Osteoblast (primary cell): ENCODE measurements at places on chromosomes 16 and 17. TPM values are rescaled to one million over a fixed set of nuclear protein-coding genes. Genes with fewer than 3 reads are reported as not detected.

- no peaks in the 10 kb centered on the region for H3K27me3 ChIP-seq
- no peaks in the 10 kb centered on the region for H3K4me1 ChIP-seq
- DNase-seq = no peak
- H3K4me3 ChIP-seq = no peak overlapping the region
- H3K36me3 ChIP-seq = no peaks in the 10 kb centered on the region
These were observed 464.7 kb upstream of the TOM1L1 start for GRCh38 chr17:54435966-54436365.

- H3K4me1 ChIP-seq = peaks cover 5% of the 10 kb centered on the region
- H3K4me3 ChIP-seq = no peak overlapping the region
- H3K27me3 ChIP-seq = peaks cover 3% of the 10 kb centered on the region
- no peak overlapping the region for H3K27ac ChIP-seq
- no peaks in the 10 kb centered on the region for H3K36me3 ChIP-seq
These were observed 330.3 kb upstream of the XYLT1 start for GRCh38 chr16:17801068-17801467.

The MRC2 gene
- total RNA-seq = 443 and 552 TPM in 2 replicates

DNA sequence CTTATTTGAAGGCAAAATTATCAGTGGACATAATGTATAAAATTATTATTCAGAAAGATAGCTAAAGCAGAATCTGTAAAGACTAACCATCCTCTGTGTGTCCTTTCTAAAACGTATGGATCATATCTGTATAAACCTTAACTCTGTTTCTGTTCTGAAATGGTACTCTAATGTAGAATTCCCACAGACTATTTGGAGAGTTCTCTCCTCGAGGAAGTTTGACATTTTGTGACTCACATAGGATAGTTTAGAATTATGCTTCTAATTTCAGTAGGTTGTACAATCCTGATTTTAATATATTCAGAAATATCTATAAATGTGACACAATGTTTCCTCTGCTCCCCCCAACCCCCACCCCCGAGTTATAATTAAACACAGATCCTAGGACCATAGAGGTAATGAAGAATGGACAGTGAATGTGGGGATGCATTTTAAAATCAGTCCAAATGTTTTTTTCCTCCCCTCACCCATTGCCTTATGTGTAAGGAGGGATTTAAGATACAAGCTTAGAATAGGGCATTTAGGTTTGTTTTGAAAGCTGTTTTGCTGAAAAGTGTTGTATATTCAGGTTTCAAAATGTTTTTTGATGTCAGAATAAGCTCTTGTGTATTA is 66.8 kb downstream of the BCAS3 start:
- peaks cover 16% of the 10 kb centered on the region for H3K4me1 ChIP-seq
- H3K36me3 ChIP-seq = no peaks in the 10 kb centered on the region
- peak overlapping the region; percentile 56 for H3K4me3 ChIP-seq
- no peaks in the 10 kb centered on the region for H3K27me3 ChIP-seq
- peak overlapping the region; percentile 73 for H3K27ac ChIP-seq

DNA sequence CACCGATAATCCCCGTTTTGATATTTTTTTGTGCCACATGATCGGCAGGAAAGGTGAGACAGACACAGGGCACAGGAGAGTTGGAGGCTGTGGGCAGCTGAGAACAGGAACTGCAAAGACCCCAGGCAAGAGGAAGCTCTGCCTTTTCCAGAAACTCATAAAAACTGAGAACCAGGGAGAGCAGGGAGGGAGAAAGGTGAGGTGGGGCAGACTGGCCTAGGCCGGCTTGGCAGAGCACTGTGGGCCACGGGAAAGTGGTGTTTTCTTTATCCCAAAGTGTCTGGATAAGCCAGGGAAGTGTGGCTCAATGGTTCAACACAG is 11.8 kb upstream of the AXIN2 start:
- no peak overlapping the region for H3K27ac ChIP-seq
- H3K4me3 ChIP-seq = no peak overlapping the region
- no peaks in the 10 kb centered on the region for H3K4me1 ChIP-seq
- DNase-seq = no peak
- no peaks in the 10 kb centered on the region for H3K27me3 ChIP-seq
